ENCODE measurements at places on chromosomes 7 and 10.

- DNase-seq: no peak
Observed at GRCh38 chr7:82609746-82610145, 166.2 kb upstream of the CACNA2D1 start.

GRCh38 chr7:2521952-2522591 is 2.5 kb downstream of the LFNG start:
- DNase-seq: peak; percentile 81

DNA sequence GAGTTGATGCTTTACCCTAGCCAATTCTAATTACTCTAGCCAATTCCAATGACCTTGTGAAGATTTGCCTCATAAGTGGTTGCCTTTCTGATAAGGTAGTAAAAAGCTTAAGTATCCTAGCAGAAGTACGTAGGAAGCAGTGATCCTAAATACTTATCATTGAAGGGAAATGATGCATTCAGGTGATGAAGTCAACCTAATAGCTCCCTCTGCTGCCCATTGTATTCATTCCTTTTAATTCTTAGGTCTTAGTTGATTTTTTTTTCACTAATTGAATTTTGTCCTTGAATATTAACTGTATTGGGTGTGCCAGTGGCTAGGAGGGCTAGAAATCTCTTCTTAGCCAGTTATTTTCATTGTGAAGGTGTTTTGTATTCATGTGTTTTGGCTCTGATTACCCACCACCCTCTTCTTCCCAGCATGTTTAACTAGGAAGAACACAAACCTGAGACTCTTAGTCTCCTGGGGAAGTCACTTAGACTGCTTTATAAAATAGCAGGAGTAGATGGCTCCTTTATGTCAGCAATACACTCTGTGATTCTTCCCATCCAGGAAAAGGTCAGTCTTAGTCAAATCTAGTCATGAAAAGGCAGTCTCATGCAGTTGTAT is 46.3 kb downstream of the PLEKHA8 start:
- no peak for DNase-seq

DNA sequence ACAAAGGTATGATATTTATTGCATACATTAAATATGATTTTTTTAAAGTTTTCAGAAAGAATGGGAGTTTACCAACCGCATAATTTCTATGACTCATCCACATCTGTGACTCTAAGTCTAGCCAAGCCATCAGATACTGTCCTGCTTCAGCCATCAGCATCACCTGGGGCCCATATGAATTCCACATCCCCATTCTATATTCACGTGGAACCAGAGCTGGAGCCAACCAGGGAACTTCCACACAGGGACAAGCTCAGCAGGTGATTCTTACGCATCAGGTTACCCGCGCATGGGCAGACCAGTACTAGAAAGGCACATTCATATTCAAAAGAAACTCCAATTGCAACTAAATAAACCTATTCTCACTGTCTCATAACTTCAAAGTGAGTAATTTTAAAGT is 817.7 kb upstream of the IGFBP3 start:
- no peak for DNase-seq

DNA sequence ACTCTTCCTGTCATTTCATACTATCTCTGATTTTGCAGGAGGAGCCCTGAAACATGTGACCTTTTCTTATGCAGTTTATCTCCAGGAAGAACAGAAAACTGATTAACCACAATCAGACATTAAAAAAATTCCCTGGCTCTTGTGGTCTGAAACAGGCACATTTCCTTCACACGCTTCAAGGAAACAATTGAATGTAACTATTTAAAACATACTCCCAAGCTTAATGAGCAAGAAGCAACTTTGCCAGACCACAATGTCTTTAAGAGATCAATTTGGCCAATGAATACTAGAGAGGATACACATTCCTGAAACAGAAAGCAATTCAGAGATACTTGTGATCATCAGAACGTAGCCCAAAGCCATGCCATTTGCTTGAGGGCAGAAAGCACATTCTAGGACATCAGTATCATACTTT is 65.8 kb downstream of the PIP4K2A start:
- DNase-seq: no peak
